Mesothelial cell of epicardium (in vitro differentiated cells): ENCODE measurements at places on chromosomes 16 and 17. TPM values are rescaled to one million over a fixed set of nuclear protein-coding genes. Genes with fewer than 3 reads are reported as not detected.
A peak's percentile ranks its signal among the peaks of the same experiment; 100 is the strongest.

WNT3 gene
- total RNA-seq = 64.2 to 66.4 TPM (median 65.7 TPM) in 3 replicates

CRYBA1 gene
- total RNA-seq = not detected in 3 replicates

AURKB gene
- total RNA-seq = 33.1 to 37.4 TPM (median 37.3 TPM) in 3 replicates

ZNF598 gene
- total RNA-seq = 50.6 to 52.7 TPM (median 52.7 TPM) in 3 replicates

CTF1 gene
- 9.1 to 11.5 TPM (median 10.3 TPM) in 3 replicates for total RNA-seq

MYH13 gene
- 0.04 TPM in 1 of 3 replicates, not detected in the others for total RNA-seq

GRIN2A gene
- 2.8 to 4.9 TPM (median 4.6 TPM) in 3 replicates for total RNA-seq

KIFC3 gene
- total RNA-seq = 33.3 to 38.7 TPM (median 35.3 TPM) in 3 replicates

TTLL6 gene
- total RNA-seq = not detected in 3 replicates

KRT31 gene
- total RNA-seq = not detected in 3 replicates

SLC5A2 gene
- total RNA-seq = 0.36 to 0.53 TPM (median 0.36 TPM) in 3 replicates

CCL7 gene
- total RNA-seq = not detected in 3 replicates

DNA sequence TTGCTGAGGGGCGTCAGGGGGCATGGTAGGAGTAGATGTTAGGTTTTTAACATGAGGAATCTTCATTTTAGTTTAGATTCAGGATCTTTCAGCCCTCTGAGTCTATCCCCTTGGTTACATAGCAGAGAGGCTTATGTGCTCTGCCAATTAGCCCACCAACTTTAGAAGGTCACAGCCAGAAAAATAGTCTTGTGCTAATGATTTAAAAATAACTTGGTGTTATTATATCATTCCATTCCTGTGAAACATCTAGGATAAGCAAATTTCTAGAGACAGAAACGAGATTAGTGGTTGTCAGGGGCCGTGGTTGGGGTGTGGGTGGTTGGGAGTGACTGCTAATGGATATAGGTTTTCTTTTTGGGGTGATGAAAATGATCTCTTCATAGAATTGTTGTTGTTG, 183.7 kb downstream of the SNX29 start:
- DNase-seq = no peak
- H3K27ac ChIP-seq = no peak overlapping the region
- H3K27me3 ChIP-seq = peaks cover 10% of the 10 kb centered on the region
- no peak overlapping the region for H3K4me3 ChIP-seq
- H3K4me1 ChIP-seq = no peaks in the 10 kb centered on the region

GRCh38 chr16:88760424-88761142, 24.4 kb downstream of the PIEZO1 start:
- no peaks in the 10 kb centered on the region for H3K27me3 ChIP-seq
- no peak for DNase-seq
- H3K4me3 ChIP-seq = no peak overlapping the region
- H3K27ac ChIP-seq = peak overlapping the region; percentile 67
- no peaks in the 10 kb centered on the region for H3K36me3 ChIP-seq

DNA sequence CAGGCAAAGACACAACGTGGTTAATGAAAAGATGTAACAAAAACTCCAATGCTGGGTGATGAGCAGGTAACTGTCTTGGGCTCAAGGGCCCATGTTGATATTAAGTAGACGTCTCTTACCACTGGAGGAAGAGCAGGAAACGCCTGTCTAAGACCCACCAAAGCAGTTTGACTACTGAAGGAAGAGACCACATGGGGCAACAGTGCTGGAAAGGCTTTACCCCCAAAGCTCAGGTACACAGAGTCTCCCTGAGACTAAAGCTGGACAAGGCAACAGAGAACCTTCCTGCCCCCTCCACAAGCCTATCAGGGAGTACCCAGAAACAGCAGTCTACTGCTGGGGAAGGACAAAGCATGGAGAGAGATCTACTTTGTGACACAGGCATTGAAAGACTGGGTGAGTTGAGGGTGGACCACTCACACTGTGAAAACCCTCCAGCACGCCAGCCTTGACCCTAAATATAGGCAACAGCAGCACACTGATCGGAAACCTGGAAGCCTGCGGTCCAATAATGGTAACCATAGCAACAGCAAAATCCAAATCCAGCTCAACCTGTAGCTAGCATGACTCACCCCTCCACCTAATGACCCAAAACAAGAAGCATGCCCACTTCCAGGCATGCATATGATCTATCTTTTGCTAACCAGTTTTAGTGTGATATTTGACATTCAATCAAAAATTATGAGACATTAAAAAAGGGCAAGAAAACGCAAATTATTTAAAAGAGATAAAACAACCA, 270.5 kb upstream of the SDK2 start:
- no peaks in the 10 kb centered on the region for H3K4me1 ChIP-seq
- H3K27ac ChIP-seq = no peak overlapping the region
- H3K27me3 ChIP-seq = peaks cover 52% of the 10 kb centered on the region
- no peak for DNase-seq
- no peak overlapping the region for H3K4me3 ChIP-seq
- H3K36me3 ChIP-seq = no peaks in the 10 kb centered on the region

DNA sequence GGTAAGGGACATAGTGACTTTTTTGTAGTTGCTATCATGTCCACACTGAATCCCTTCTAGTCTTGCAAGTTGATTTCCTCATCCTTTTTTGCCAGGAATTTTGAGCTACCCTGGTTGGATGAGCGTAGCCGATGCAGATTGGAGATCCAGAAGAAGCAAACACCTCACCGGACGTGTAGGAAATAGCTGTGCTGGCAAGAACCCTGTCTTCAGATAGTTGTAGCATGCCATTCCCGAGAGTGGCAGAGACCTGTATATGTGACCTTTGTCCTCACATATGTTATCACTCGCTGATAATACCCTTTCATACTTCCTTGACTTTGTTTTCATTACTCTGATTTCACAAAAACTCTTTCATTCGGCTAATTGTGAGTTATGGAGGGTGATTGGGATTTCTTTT, 6.2 kb upstream of the CASC3 start:
- peak overlapping the region; percentile 69 for H3K27ac ChIP-seq
- DNase-seq = no peak
- no peak overlapping the region for H3K4me3 ChIP-seq
- no peaks in the 10 kb centered on the region for H3K4me1 ChIP-seq
- H3K27me3 ChIP-seq = no peaks in the 10 kb centered on the region

- H3K27ac ChIP-seq = no peak overlapping the region
- no peak overlapping the region for H3K4me3 ChIP-seq
- DNase-seq = no peak
- H3K4me1 ChIP-seq = peaks cover 1% of the 10 kb centered on the region
- peaks cover 12% of the 10 kb centered on the region for H3K27me3 ChIP-seq
These were observed 43.3 kb downstream of the HAPSTR1 start for GRCh38 chr16:9134739-9135138.

GRCh38 chr16:65509172-65509571, 387.3 kb upstream of the CDH11 start:
- no peak overlapping the region for H3K4me3 ChIP-seq
- H3K27ac ChIP-seq = no peak overlapping the region
- H3K36me3 ChIP-seq = no peaks in the 10 kb centered on the region
- H3K4me1 ChIP-seq = peaks cover 11% of the 10 kb centered on the region
- no peak for DNase-seq

DNA sequence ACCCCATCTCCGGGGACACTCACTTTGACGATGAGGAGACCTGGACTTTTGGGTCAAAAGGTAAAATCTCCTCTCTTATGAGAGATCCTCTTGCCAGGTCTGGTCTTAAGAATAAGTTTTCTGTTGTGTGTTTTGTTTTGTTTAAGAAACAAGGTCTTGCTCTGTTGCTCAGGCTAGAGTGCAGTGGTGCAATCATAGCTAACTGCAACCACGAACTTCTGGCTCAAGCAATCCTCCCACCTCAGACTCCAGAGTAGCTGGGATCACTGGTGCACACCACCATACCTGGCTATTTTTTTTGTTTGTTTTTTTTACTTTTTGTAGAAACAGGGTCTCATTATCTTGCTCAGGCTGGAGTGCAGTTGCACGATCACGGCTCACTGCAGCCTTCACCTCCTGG, 4.1 kb downstream of the MMP25 start:
- DNase-seq = no peak
- peaks cover 3% of the 10 kb centered on the region for H3K4me1 ChIP-seq
- H3K27me3 ChIP-seq = peaks cover 60% of the 10 kb centered on the region
- H3K36me3 ChIP-seq = peaks cover 6% of the 10 kb centered on the region
- no peak overlapping the region for H3K27ac ChIP-seq

DNA sequence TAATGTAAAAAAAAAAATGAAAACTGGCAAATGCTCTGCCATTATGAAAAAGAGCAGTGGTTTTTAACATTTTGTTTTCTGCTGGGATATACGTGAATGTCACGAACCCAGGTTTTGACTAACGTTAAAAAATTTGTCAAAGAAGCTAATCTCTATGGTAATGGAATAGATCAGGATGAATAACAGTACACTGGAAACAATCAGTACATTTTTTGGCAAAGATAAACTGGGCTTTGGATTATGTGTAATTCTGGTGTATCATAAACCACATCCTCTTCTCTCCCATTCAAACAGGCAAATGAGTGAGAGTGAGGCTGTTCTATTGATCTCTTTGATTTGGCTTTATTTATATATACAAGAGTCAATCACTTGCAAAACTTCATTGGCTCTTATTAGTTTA, 207.0 kb upstream of the IRX3 start:
- no peak overlapping the region for H3K27ac ChIP-seq
- no peak for DNase-seq
- H3K27me3 ChIP-seq = peaks cover 15% of the 10 kb centered on the region
- H3K36me3 ChIP-seq = peaks cover 10% of the 10 kb centered on the region
- H3K4me3 ChIP-seq = no peak overlapping the region

- H3K27ac ChIP-seq = peak overlapping the region; percentile 91
- no peaks in the 10 kb centered on the region for H3K27me3 ChIP-seq
- peak overlapping the region; percentile 90 for H3K4me3 ChIP-seq
- DNase-seq = no peak
- peaks cover 15% of the 10 kb centered on the region for H3K4me1 ChIP-seq
These were observed 1.4 kb downstream of the CENPV start for GRCh38 chr17:16351831-16352230.

- H3K27ac ChIP-seq = no peak overlapping the region
- no peak overlapping the region for H3K4me3 ChIP-seq
- no peaks in the 10 kb centered on the region for H3K4me1 ChIP-seq
- H3K27me3 ChIP-seq = peaks cover 35% of the 10 kb centered on the region
- DNase-seq = no peak
- H3K36me3 ChIP-seq = no peaks in the 10 kb centered on the region
These were observed 161.4 kb upstream of the C16orf82 start for GRCh38 chr16:26905336-26905735.

DNA sequence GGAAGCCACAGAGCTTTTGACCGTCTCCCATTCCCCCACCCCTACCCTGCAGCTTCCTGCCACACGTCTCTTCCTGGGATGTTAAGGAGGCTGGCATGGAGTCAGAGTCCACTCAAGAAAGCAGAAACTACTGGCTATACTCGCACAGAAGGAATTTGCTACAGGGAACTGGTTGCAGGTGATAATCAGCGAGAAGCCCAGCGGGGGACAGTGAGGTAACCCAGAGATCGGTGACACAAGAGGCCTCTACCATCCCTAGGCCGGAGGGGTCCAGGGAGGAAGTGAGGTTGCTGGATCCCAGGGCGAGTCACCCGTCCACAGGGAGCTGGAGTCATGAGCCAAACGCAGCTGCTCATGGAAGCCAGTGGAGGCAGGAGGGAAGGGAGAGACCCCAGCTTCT, 93.7 kb downstream of the SDK2 start:
- no peak for DNase-seq
- no peak overlapping the region for H3K27ac ChIP-seq
- no peak overlapping the region for H3K4me3 ChIP-seq
- no peaks in the 10 kb centered on the region for H3K27me3 ChIP-seq

- H3K4me3 ChIP-seq = no peak overlapping the region
- no peaks in the 10 kb centered on the region for H3K4me1 ChIP-seq
- peaks cover 36% of the 10 kb centered on the region for H3K36me3 ChIP-seq
- no peak overlapping the region for H3K27ac ChIP-seq
- no peaks in the 10 kb centered on the region for H3K27me3 ChIP-seq
- no peak for DNase-seq
These were observed 761 bp upstream of the LAT start for GRCh38 chr16:28984091-28984490.

- no peak overlapping the region for H3K4me3 ChIP-seq
- peaks cover 7% of the 10 kb centered on the region for H3K27me3 ChIP-seq
- no peaks in the 10 kb centered on the region for H3K4me1 ChIP-seq
- H3K27ac ChIP-seq = no peak overlapping the region
These were observed 1279.0 kb upstream of the CDH8 start for GRCh38 chr16:63315229-63315628.

DNA sequence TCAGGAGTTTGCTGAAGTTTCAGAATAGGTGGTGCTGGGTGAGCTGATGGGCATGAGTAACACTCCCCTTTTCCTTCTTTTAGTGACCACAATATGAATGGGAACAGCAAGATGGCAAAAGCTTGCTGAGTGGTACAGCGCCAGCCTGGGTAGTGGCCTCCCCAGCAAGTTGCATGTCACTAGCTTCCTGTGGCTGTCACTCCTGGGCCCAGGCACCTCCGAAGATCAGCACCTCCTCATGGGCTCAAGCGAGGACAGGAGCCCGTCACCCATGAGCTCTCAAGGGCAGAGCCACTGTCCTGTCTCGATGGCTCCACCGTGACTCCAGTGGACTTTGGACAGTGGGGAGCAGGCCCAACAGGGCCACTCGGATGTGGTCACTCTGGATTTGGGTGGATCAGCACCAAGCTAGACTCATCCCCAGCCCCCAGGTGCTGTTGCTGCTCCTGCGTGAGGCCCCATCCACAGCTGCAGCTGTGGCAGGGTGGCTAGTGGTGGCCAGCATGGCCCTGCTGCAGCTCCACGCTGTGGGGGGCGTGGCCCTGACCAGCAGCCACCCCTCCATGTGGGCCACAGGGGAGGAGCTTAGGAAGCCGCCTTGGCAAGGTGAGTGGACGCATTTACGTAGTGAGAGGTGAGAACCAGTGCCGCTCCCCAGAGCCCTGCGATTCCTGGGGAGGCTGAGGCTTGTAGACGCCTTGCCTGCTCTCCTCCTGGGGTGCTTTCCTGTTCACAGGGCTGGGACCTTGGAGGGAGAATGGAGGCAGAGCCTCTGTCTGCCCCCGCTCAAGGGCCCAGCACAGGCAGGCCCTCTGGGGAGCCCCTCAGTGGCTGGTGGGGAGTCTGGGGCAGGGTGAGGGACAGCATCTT, 13.6 kb upstream of the DNASE1 start:
- peaks cover 35% of the 10 kb centered on the region for H3K4me1 ChIP-seq
- DNase-seq = peak; percentile 37
- peaks cover 9% of the 10 kb centered on the region for H3K36me3 ChIP-seq
- H3K27ac ChIP-seq = no peak overlapping the region
- no peak overlapping the region for H3K4me3 ChIP-seq

- H3K27ac ChIP-seq = no peak overlapping the region
- no peaks in the 10 kb centered on the region for H3K36me3 ChIP-seq
- H3K4me1 ChIP-seq = peaks cover 21% of the 10 kb centered on the region
- no peak overlapping the region for H3K4me3 ChIP-seq
- no peaks in the 10 kb centered on the region for H3K27me3 ChIP-seq
These were observed 261.0 kb upstream of the KCNJ16 start for GRCh38 chr17:69814031-69814430.

GRCh38 chr16:55189224-55189623, 134.8 kb upstream of the IRX6 start:
- H3K4me3 ChIP-seq = no peak overlapping the region
- peaks cover 55% of the 10 kb centered on the region for H3K27me3 ChIP-seq
- peaks cover 5% of the 10 kb centered on the region for H3K4me1 ChIP-seq
- no peaks in the 10 kb centered on the region for H3K36me3 ChIP-seq
